ENCODE measurements at places on chromosomes 7 and 10.

DNA sequence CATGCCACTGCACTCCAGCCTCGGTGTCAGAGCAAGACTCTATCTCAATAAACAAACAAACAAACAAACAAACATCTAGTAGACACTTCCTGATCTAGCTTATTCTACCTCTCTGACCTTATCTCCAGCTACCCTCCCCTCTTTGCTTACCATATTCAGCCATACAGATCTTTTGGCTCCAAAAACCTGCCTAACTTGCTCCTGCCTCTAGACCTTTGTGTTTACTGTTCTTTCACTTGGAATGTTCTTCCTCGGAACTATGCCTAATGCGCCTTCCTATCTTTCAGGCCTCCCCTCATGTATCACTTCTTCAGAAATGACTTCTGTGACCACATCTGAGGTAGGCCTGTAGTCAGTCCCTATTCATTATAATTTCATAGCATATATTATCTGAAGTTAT is 20.3 kb upstream of the WNT8B start:
- DNase-seq, result no peak

DNA sequence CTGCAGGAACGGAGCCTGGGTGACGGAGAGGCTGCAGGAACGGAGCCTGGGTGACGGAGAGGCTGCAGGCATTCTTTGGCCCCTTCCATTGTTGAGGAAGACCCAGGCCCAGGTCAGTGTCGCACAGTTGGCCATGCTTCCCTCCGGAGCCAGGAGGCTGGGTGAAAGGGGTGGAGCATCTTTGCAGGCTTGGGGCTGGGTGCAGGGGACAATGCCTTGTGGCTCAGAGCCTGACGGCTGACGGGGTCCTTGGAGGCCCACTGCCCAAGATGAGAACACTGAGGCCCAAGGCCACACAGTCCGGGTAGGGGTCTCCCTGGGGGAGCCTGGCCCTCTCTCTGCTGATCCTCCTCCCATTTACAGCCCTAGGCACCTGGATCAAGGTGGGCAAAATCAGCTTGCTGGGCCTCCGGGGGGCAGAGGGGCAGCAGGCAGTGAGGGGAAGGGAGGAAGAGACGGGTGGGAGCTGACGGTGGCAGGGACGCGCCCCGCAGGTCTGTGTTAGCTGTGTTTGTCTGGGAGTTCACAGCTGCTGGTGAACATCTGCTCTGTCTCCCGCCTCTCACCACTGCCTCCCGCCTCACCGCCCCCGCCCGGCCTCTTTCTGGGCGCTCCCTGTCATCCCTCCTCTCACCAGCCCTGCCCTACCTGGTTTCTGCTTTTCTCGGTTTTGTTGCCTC is 30.6 kb upstream of the PCBD1 start:
- DNase-seq, result no peak

DNA sequence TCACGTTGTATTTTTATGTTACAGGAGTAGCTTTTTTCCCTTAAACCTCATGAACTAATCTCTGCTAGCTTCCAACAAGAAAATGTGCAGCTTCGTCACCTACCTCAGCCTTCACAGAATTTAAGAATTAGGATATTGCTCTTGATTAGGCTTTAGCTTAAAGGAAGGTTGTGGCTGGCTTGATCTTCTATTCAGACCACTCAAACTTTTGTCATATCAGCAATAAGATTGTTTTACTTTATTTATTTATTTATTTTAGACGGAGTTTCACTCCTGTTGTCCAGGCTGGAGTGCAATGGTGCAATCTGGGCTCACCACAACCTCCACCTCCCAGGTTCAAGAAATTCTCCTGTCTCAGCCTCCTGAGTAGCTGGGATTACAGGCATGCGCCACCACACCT is 125.6 kb upstream of the GPR22 start:
- DNase-seq, result no peak

- DNase-seq, result no peak
Measured at GRCh38 chr10:88668465-88668864, 4.2 kb downstream of the LIPF start.

DNA sequence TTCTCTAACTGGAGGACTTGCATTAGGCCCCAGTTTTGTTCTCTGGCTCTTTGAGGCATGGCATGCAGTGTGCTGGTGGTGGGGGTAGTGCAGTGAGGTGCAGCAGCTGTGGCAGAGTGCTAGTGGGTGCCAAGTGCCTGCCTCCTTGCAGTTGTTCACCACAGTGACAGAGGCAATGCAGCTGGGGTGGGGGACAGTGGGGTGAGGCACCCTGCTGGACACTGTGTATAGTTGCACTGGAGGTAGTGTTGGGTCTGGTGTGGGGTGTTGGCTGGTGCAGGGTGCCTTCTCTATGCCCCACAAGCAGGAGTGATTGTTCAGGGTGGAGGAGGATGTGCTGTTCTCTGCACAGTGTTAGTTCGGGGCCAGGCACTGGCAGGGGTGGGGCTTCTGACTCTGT is 21.7 kb upstream of the KEL start:
- no peak for DNase-seq
